Stimulated activated CD8-positive, alpha-beta memory T cell treated with anti-CD3 and anti-CD28 coated beads, Interleukin-4, amount 100 ng/mL, for 1 hour (primary cell): ENCODE measurements at places on chromosomes 1 and 21.

DNA sequence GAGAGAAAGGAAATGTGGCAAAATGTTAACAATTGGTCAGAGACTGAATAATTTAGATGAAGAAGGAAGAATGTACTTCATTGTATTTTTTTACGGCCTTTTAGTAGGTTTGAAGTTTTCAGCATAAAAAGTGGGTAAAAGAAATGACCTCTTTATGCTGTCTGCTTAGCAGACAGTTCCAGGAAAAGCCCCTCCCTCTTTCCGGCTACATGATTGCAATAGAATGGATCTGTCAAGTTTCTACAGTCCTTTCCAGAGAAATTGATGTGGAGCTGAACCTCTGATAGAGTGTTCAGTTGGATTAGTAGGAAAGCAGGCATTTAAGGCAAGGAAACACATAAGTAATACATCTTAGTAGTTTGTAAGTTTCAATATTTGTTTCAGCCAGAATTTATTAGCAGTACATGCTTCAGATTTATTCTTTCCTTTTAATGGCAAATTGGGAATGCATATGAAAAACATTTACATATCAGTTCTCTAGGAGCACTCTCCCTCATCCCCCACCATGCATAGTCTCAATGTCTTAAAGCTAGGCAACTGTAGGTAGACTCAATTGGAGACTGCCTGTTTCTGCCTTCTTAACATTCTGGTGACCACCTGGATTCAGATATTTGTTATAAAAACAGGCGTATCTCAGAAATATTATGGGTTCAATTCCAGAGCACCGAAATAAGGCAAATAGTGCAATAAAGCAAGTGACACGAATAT, 36.4 kb downstream of the HS2ST1 start:
- DNase-seq, result no peak

DNA sequence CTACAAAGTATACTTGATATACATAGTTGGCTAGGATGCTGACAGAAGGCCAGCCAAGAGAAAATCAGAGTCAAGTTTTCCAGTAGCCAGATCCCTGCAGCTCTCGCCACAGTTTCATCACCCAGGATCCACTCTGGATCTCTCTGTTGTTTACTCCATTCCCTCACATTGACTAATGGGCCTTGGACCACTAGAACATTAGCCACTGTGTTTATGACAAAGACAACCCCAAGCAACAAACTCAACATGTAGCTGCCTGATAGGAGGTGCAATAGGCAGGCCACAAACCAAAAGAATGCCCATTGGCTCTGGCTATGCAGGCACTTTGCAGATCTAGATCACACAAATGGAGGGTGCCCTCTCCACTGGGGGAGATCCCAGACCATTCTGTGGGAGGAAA, 44.2 kb downstream of the ARHGEF11 start:
- DNase-seq, result no peak

GRCh38 chr1:1179346-1179982, 5.8 kb downstream of the TTLL10 start:
- no peak for DNase-seq

- DNase-seq, result no peak
Observed at GRCh38 chr1:194252199-194252598, 1065.8 kb upstream of the B3GALT2 start.

GRCh38 chr1:94803106-94803505, 17.1 kb upstream of the SLC44A3 start:
- no peak for DNase-seq

DNA sequence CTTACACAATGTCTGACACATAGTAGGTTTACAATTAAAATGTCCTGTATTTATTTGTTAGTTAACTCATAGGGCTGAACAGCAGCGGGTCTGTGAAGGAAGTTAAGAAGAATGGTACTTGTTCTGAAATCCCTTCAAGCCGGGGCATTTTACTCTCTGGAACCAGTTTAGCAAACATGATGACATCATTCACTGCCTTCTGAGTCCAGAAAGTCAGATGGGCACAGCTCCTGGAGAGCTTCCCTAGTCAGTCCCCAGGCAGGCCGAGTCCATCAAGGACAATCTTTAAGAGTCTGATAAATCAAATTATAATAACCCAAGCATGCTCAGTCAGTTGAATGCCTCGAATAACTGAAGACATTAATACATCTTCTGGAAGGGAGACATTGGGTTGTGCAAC, 125.4 kb upstream of the DAB1 start:
- DNase-seq, result no peak

GRCh38 chr1:34701326-34702060, 53.4 kb upstream of the GJB5 start:
- DNase-seq, result no peak

DNA sequence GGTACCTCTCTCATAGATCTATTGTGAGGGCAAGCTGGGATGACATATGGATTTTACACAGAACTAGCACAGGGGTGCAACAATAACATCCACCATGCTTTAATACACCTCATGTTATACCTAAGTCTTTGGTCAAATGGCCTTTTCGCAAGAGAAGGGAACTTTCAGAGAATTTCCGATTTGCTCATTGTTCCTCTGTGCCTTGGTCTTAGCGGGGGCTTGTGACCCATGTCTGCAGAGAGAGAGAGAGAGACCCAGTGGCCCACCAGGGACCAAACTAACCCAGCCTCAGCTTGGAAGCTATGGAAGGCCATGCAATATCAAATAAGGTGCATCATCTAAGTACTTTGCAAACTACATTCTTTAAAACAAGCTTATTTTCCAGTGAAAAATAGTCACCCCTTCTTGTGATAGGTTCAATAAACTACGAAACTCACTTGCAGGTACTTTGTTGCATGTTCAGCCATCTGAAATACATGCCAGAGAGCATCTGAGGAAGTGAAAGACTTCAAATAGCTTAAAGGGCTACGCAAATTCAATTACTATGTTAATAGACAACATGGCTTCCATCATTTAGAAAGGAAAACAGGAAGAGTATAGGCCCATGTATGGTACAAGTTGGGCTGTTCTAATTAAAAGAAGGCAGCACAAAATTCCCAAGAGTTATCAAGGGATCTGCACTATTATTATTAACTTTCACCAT, 100.7 kb downstream of the KCNN3 start:
- DNase-seq, result no peak

GRCh38 chr1:210239349-210240111, 6.9 kb downstream of the SERTAD4 start:
- no peak for DNase-seq

DNA sequence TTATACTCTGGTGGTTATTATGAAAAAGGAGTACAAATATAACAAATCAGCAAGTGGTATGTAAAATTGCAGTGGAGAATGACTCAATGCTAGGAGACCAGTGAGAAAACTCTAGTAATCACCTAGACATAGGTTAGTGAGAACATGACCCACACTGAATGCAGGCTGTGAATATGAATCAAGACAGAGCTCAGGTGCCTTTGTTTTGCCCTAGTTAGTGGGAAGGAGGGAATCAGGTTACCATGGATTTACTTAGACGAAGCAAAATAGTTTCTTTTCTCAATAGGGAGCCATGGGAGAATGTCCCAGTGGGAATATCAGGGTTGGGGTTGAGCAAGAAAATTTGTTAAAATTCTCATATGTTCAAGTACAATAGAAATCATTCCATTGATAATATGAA, 10.6 kb upstream of the GCLM start:
- DNase-seq, result no peak

DNA sequence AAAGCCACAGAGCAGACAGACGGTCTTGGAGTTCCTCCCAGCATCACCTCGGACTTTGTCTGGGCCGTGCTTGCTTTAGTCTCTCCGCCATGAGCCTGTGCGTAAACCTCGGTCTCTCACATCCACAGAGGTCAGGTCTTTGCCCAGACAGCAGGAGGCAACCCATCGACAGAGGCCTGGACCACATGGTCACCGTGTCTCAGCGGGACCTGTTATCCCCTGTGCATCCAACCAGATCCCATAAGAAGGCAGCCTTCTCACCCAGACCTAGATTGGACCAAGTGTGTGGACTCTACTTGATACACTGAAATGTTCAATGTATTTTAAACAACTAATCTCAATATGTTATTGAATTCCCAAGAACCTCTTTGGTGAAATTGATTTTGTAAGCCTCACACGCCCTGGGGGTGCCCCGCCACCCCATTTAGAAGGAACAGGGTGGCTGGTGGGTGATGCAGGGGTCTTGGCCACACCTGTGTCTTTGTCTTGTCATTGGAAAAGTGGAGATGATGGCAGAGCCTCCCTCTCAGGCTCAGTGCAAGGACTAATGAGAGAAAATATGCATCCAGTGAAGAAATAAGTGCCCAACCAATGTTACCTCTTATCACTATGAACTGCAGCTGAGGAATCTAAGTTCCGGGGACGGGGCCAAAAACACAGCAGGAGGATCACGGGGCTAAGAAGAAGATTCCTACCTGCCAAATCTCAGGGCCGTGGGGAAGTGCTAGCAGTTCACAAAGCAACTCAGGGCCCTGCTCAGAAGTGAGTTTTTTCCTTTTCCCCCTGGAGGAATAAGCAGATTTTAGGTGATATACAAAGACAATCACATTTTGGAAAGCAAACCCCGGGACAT, 101.6 kb upstream of the BACE2 start:
- DNase-seq, result no peak

GRCh38 chr1:109441069-109441468, 14.8 kb upstream of the PSMA5 start:
- no peak for DNase-seq

DNA sequence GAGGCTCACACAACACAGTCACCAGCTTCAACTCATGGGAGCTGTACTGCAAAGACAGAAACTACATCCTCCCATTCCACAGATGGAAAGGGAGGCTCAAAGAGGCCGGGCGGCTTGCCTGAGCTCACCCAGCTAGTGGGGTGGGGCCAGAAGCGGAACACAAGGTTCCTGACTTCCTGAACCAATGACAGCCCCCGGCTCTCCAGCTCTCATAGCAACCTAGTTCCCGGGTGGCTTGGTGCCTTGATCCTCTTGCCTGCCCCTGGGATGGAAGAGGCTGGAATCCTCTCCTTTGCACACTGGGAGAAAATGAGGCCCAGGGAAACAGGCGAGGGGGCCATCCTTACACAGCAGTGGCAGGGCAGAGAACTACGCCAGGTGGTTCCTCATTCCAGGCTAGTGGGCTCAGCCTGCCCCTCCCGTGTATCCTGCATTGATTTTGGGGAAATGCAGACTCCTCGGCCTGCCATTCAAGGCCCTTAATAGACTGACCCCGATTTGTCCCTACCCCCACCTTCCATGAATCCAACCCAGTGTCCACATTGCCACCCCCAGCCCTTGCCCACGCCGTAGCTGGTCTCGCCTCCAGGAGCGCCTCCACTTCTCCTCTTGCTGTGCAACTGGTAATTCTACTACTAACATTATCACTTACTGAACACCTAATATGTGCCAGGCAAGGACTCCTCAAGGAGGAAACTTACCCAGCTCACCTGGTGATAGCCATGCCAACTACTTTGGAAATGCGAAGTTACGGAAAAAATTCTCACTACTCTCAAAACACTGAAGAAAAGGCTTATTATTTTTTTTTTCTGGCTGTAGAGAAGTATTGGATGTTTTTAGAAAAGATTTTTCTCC, 5.0 kb downstream of the RAP1GAP start:
- DNase-seq, result no peak

GRCh38 chr1:34871443-34872132, 12.0 kb upstream of the SMIM12 start:
- no peak for DNase-seq

DNA sequence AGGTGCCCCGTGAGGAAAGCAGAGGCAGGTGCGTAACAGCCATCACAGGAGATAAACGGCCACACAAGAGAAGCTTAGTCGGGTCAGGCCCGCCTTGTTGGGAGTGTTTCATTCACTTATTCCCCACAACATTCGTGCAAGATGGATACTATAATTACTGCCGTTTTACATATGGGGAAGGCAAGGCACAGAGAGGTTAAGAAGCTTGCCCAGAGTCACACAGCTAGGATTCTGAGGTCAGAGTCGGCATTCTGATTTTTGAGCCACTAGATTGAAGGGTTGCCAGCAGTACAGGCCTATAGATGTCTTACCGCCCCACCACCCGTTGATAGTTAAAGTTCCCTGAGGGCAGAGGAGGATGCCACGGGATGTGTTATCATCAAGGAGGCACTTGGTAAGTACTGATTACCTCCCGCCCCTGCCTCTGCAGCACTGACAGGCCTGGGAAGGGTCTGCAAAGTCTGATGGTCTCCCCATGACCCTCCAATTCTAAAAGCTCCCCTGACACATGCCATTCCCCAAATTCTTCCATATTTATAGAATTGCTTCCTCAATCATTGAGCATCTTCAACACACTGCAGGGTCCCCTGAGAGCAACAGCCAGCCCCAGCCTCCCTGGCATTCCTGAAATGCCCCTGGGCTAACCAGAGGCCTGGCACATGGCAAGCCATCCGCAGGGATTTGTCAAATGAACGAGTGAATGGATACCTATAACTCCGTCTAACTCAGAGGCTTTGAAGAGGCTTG, 74.7 kb upstream of the CLDN14 start:
- no peak for DNase-seq

DNA sequence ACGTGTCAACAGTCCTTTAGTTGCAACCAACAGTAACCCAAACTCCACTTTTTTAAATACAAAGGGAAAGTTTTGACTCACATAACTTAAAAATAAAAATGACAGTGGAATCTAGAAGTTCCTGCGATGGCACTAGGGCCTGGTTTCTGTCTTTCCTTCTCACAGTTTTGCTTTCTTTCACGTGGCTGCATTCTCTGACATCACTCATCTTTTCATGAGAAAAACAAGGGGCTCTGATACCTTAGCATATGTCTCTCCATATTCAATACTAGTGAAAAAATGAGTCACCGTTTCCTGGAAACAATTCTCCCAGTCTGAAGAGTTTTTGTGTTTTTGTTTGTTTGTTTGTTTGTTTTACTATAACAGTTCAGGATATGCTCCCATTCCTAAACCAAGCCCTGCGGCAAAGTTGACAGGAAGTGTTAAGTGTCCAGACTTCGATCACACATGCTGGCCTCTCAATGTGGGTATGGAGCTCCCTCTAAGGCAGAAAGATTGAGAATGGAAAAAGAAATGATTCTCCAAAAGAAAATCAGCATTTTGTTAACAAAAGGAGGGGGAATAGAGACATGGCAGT, 483.3 kb downstream of the TTLL7 start:
- DNase-seq, result no peak

DNA sequence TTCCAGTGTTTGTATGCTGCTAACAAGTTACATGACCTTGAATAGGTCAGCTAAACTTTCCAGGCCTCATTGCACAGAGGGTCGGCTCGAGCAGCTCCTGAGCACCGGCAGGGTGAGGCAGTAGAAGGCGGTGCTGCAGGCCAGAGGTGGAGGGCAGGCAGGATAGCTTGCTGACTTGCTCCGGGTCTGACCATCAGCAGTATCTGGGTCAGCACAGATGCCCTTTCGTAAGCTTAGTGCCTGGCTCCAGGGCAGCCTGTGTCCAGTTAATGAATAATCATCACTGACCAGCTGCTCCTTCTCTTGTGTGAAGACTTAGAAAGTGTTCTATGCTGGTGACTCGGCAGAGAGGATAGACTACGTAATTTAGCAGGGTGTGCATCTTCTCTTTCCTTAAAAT, 6.9 kb downstream of the MAPKAPK2 start:
- DNase-seq, result no peak

GRCh38 chr21:26032263-26032662, 138.3 kb downstream of the APP start:
- DNase-seq, result no peak

- peak; percentile 41 for DNase-seq
Observed at GRCh38 chr1:53585129-53585528, 125.9 kb downstream of the DMRTB1 start.

GRCh38 chr1:12528021-12528852, 89.8 kb downstream of the DHRS3 start:
- no peak for DNase-seq

GRCh38 chr1:182098301-182098700, 36.8 kb upstream of the ZNF648 start:
- no peak for DNase-seq

- no peak for DNase-seq
Observed at GRCh38 chr21:34915364-34915841, 133.7 kb downstream of the RUNX1 start.
